ENCODE measurements at places on chromosomes 4 and X.
A peak's percentile ranks its signal among the peaks of the same experiment; 100 is the strongest.

DNA sequence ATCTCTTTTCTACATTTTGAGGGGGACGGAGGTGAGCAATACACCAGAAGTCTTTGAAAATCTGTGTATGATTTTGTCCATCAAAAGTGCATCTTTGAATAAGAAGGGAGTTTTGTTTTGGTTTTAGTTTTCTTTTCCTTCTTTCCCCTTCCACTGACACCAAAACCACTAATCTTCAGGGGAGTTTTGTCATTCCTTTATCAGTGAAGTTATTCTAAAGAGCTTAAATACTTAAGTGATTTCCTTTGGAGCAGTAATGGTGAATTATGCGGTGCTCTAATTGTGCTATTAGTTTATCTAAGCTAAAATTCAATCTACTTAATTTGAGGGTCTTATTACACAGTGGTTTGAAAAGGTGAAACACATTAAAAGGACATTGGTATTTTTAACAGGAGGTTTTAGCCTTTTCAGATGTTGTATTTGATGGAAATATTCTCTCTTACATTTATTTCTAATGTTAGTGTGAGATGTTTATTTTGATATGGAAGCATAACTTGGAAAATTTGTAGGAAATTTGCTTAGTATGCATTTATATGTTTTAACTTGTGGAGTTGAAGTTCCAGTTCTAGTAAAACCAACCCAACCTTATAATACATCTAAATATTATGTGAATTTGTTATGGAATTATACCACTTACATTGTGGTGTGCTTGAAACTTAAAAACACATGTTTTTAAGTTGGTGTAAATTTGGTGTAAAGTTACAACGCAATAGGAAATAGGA is 124.9 kb downstream of the PCDH7 start:
- DNase-seq = no peak

- DNase-seq = no peak
Measured at GRCh38 chr4:37068580-37068979, 176.0 kb upstream of the NWD2 start.

- no peak for DNase-seq
Measured at GRCh38 chr4:182826391-182826790, 90.8 kb downstream of the DCTD start.

GRCh38 chr4:8419222-8420041 is 21.1 kb downstream of the ACOX3 start:
- DNase-seq = no peak

DNA sequence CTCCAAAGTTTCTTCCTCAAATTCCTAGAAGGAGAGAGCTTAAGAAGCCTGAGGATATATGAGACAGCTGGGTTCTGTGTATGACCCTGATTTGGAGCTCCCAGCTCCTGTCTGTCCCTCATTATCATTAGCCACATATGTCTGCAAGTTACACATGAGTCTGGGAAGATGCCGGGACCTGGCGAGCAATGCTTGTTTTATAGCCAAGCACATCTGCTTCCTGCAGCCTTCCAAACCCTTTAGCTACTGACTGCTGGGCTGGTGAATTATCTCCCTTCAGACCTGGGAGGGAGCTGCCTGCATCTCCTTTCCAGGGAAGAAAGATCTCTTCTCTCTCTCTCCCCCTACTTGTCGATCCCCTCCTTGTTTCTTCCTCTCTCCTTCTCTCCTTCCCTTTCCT is 556.7 kb upstream of the BOD1L1 start:
- no peak for DNase-seq

DNA sequence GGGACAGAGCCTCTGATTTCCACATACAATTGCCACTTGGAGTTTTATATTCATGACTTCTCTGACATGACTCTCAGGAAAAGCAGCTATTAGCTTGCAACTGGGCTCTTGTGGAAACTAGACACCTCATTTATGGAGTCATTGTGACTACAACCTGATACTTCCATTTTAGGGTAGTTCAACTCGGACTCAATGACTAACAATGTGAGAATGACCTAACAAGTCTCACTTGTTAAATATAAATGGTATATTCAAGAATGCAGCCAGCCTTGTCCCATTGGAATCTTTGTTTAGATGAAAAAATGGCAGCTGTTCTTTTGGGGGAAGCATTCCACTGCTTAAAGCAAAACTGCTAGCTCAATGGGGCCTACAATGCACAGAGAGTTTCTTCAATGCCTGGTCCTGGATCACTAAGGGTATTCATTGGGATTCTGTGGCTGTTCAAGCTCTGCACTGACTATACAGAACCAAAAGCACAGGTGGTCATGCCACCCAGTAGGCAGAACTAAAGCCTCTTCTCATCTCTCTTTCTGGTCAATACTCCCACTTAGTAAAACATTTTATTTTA is 36.5 kb upstream of the GLRA3 start:
- DNase-seq = no peak

DNA sequence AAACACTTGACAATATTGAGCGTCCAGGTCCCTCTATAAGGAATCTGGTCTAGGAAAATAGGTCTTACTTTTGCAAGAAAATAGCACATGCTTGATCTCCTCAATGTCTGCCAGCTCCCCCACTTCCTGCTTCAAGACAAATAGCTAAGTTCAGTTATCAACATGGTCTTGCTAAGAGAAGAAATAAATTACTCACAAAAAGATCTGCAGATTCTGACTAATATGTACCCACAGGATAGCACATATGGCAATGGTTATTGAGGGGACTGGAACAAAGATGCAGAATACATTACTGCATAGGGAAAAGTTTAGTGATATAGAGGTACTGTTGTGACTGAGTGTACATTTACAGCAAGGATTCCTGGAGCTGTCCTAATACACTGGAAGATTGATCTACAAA is 457.5 kb upstream of the GRID2 start:
- no peak for DNase-seq

DNA sequence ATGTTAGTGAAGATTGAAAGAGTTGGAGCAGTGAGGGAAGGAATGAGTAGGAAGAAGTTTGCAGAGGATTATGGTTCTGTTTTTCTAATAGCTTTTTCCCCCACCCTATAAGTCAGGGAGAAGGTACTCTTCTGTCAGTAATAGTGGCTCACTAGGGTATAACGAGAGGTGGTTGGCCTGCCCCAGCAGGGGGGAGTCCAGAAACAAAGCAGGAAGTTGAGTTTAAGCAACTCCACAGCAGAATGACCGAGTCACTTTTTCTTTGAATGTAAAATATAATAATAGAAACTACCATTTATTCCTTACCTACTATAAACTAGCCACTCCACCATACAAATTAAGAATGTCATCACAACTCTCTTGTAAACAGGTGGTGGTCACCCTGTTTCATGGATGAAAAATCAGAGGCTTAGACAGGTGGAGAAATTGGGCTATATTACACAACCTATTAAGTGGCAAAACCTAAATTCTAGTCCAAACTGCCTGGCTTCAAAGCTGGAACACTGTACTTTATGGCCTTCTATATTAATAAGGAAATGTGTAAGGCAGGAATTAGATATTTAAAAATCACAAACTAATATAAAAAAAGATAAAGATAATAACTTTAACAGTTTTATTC is 21.9 kb downstream of the AP1AR start:
- no peak for DNase-seq

DNA sequence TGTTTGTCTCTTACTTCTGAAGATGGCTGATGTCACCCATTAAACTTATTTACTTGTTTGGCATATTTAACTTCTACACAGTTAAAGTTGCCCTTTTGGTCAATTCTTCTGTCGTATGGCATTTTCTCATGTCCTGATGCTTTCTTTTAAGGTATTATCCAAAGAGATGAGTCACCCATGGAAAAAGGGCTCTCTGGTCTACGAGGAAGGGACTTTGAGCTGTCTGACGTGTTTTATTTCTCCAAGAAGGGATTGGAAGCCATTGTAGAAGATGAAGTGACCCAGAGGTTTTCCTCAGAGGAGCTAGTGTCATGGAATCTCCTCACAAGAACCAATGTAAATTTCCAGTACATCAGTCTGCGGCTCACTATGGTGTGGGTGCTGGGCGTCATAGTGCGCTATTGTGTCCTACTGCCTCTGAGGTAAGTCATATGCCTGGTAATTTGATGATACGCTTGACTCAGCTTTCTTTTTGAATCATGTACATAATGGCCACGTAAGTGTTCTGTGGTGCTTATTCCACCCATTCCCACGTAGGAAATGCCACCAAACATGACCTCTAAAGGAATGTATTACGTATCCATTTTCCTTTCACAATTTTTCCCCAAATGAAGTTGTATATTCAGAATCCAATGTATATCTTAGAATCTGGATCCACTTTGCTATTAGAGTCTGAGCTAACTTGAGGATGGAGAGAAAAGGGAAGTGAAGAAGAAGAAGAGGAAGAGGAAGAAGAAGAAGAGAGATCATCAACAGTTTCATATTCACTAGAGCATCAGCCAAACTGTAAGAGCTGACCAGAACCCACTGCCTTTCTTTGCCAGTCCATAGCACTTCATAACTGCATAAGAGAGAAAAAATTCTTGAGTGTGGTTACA is 45.7 kb downstream of the GPAT3 start:
- no peak for DNase-seq

DNA sequence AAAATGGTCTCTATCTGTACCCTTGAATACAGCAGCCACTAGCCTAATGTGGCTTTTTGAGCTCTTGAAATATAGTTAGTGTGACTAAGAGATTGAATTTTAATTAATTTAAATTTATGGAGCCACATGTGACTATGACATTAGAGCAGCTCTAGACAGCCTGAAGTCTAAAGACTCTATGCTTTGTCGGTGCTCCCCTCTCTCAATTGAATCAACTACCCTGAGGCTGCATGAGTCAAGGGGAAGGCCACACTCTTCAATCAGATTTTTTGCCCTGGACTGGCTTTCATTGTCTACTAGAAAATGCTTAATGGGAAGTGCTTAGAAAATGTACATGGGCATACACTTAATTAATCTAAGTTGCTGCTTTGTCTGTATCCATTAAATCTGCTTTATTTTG is 11.7 kb downstream of the TLR7 start:
- no peak for DNase-seq

- DNase-seq = no peak
Measured at GRCh38 chrX:148523303-148524080, 23.1 kb downstream of the AFF2 start.

DNA sequence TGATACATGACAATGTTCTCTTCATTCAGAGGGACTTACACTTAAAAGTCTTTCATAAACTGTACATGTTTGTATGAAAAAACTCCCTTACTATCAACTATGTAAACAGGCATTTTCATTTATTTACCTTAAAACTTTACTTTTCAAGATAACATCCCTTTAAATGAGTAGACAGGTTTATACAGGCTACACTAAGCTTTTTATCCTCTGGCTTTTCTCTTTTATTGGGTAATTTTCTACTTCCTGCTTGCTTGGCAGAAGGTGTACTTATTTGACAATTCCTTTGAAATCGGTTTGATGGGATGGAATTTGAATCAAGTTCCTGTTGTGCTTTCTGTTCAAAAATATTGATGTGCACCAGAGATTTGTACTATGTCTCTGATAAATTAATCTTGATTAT is 81.4 kb downstream of the PTPN13 start:
- DNase-seq = no peak

DNA sequence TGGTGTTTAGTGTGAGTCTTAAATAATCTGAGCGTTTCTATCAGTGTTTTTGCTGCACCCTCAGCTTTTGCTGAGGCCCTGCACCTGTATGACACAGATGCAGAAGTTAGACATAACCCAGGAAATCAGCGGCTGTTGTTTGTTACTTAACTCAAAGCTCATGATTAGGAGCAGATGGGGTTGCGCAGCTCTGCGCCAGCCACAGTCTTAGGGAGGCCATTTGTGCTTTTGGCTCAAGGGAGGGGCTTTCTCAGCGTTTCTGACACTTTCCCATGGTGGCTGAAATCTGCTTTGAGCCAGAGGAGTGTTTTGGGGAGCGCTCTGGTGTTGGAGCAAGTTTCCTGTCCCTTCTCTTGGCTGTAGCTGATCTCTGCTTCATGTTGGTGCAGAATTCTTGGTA is 433.8 kb downstream of the NAF1 start:
- no peak for DNase-seq

GRCh38 chr4:8205241-8205707 is 6.2 kb downstream of the SH3TC1 start:
- DNase-seq = no peak

GRCh38 chr4:40270609-40271008 is 64.5 kb upstream of the CHRNA9 start:
- no peak for DNase-seq

- no peak for DNase-seq
Measured at GRCh38 chr4:100268789-100269188, 78.5 kb upstream of the DDIT4L start.

- DNase-seq = no peak
Measured at GRCh38 chr4:67198727-67199126, 346.6 kb downstream of the CENPC start.

- no peak for DNase-seq
Measured at GRCh38 chr4:122541996-122542395, 78.9 kb downstream of the IL21 start.

- no peak for DNase-seq
Measured at GRCh38 chrX:16867947-16868346, 2.2 kb downstream of the RBBP7 start.

DNA sequence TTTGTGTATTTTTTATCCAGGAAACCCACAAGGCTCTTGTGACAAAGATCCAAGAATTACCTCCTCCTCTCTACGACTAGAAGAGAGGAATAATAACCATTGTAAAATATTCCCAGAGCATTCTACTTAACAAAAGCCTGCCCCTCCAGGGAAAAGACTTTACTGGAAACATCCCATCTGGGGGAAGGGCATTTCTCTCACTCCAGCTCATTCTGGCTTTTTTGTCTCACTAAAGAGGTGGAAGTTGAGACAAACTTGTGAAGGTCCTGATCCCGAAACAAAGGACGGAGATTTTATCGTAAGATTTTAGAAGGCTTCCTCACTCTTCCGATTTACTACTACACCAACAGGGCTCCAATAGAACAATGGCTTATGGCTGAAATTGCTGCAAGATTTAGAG is 692.0 kb upstream of the GRID2 start:
- no peak for DNase-seq

- peak; percentile 43 for DNase-seq
Measured at GRCh38 chr4:141081921-141082395, 51.3 kb downstream of the RNF150 start.

DNA sequence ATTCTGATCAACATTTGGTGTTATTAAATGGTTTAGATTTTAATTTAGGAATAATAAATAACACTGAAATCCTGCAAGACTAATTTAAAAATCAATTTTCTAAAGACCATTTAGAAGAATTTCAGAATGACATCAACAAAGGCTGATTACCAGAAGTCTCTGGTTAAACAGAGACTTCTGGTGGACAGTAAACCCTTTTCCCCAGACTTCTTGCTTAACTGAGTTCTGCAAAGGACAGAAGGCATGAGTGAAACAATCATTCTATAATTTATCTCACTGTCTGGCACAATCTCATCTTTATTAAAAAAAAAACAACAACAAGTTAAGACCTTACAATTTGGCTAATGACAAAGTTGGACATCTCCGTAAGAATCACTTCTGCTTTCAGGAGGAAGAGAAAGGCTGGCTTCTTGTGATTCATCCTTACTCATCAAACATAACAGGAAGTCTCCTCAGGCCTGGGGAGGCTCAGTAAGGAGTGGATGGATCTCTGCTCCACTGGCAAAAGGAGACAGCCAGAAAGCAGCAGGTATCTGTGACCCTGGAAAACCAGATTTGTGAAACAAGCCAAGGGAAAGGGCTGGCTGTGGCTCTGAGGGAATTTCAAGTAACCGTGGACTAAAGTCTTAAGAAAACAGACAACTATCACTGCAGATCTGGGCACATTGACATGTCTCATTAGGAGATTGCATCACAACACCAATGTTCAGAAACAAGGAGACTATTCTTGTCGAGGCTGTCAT is 908 bp upstream of the TLR6 start:
- DNase-seq = no peak

- DNase-seq = no peak
Measured at GRCh38 chrX:11423362-11423818, 130.2 kb downstream of the AMELX start.

GRCh38 chr4:45094684-45095083 is 368.3 kb upstream of the GNPDA2 start:
- DNase-seq = no peak
